ENCODE measurements at places on chromosomes 6 and 20.
A peak's percentile ranks its signal among the peaks of the same experiment; 100 is the strongest.

DNA sequence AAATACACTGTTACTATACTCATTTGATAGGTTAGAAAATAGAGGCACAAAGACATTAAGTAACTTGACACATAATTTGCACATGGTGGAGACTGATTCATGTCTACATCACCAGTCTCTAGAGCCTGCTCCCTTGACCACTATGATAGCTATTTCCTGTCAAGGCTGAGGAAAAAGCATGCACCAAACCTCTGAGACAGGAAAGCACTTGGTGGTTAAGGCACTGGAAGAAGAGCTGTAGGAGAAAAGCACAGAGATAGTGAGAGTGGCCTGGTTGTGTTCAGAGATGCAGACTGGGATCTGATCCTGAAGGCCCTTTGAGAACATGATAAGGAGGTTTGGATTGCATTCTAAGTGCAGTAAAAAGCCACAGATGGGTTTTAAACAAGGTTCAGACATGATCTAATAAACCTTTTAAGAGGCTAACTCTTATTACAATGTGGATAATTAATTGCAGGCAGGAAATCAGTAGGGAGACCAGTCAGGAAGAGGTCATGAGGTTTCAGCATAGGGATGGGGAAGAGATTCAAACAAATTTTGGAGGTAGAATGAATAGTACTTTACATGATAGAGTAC is 168.9 kb downstream of the PHF3 start:
- no peak for DNase-seq

GRCh38 chr6:19444481-19444880 is 392.7 kb upstream of the ID4 start:
- no peak for DNase-seq

- no peak for DNase-seq
These were observed 66.4 kb upstream of the SLC22A23 start for GRCh38 chr6:3523271-3523670.

- DNase-seq = no peak
These were observed 113.6 kb upstream of the CCDC28A start for GRCh38 chr6:138659998-138660397.

GRCh38 chr20:46342451-46343347 is 34.4 kb upstream of the CDH22 start:
- no peak for DNase-seq

- no peak for DNase-seq
These were observed 625.4 kb downstream of the QKI start for GRCh38 chr6:164039954-164040375.

DNA sequence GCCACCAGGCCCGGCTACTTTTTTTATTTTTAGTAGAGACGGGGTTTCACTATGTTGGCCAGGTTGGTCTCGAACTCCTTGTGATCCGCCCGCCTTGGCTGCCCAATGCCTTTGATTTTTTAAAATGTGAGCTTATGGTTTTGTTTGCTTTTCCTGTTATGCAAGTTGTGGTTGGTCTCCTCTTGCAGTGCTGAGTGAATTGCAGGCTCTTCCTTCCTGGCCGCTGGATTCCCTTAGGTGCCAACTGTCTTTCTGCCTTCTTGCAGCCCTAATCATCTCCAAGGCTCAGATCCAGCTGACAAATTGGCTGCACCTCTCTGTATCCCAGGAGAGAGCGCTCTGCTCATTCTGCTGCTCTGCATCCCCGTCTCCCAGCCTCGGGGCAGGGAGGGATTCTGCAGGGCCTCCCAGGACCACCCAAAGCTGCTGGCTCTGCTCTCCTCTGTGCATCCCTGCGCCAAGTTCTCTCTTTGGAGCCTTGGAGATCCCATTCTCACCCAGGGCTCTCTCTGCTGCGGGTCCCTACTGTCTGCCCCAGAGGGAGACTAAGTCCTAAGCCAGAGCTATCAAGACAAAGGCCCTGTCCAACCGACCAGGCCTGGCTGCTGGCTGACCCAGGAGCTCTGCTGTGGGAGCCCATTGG is 14.1 kb upstream of the EMILIN3 start:
- no peak for DNase-seq

GRCh38 chr6:31701666-31702404 is 1.3 kb downstream of the ABHD16A start:
- no peak for DNase-seq

- no peak for DNase-seq
These were observed 105.9 kb upstream of the SPACA1 start for GRCh38 chr6:87941556-87942358.

- DNase-seq = no peak
These were observed 10.7 kb upstream of the SLCO4A1 start for GRCh38 chr20:62631336-62632308.

GRCh38 chr20:16321291-16321690 is 252.0 kb downstream of the KIF16B start:
- DNase-seq = no peak

- no peak for DNase-seq
These were observed 568.4 kb upstream of the MAP3K7 start for GRCh38 chr6:91155129-91155785.

DNA sequence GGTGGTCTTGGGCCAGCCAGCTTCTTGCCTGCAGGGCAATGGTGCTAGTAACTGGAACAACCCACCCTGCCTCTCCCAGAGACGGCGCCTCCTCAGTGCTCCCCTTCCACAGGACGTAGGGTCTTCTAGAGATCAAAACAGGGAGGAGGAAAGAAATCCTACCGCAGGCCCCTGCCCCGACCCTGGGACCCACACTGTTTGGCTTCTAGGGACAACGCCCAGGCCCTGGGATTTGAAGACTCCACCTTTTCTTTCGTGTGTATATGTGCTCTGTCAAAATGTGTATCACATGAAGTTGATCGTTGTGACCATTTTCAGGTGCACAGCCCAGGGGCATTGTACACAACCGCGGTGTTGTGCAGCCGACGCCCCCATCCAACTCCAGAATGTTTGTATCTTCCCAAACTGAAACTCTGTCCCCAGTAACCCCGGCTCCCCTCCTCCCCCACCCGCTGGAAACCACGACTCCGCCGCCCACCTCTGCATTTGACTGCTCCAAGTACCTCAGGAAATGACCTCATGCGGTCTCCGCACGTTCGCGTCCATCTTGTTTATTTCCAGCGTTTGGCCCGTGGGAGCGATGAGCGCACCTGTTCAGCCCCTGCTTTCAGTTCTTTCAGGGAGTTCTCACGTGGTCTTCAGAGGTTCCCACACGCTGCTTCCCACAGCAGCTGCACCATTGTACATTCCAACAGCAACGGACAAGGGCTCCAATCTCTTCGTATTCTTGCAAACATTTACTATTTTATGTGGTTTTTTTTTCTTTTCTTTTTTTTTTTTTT is 3.4 kb upstream of the BHLHE23 start:
- DNase-seq = peak; percentile 49

DNA sequence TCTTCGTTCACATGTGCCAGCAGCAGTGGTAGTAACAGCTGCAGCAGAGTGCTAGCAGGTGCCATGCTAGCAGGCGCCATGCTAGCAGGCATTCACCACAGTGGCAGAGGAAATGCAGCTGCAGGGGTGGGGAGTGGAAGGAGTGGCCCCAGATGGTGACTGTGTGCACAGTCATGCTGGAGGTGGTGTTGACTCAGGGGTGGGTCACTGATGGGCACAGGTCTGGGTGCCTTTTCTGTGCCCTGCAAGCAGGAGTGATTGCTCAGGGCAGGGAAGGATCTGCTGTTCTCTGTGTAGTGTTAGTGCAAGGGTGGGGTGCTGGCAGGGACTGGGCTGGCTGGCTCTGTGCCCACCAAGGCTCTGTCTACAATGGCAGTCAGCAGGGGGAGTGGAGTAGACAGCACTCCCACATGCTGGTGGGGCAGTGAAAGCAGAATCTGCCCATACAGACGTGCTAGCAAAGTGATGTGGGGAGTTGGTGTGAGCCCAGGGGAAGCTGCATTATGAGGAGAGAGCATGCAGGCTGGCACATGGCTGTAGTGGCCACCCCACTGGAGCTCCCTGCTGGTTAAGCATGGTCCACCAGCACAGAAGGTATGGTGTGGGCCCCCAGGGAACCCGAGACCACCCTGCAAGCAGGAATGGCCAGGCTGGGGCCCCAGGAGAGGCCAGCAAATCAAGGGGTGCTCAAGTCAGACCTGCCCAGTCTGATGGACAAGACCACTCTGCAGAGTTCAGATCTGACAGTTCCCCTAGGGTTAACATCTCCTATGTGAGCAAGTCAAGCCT is 11.4 kb upstream of the TSPYL4 start:
- no peak for DNase-seq

- no peak for DNase-seq
These were observed 35.1 kb upstream of the SMIM8 start for GRCh38 chr6:87287251-87287650.

DNA sequence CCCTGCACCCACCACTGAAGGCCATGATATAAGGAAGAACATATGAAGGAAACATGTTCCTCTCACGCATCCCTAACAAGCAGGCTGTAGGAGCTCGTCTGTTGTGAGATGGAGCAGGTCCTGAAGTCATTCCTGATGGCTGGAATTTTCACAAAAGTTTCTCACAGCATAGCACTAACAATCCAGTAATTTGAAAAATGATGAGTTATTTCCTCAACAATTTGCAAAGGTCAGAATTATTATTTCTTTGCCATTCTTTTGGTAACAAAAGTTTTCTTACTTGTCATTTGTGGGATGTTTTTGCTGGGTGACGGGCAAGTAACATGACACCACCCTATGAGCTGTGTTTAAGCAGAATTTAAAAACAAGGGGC is 27.6 kb upstream of the FRMD1 start:
- no peak for DNase-seq

GRCh38 chr6:143505537-143505936 is 6.0 kb downstream of the FUCA2 start:
- no peak for DNase-seq

DNA sequence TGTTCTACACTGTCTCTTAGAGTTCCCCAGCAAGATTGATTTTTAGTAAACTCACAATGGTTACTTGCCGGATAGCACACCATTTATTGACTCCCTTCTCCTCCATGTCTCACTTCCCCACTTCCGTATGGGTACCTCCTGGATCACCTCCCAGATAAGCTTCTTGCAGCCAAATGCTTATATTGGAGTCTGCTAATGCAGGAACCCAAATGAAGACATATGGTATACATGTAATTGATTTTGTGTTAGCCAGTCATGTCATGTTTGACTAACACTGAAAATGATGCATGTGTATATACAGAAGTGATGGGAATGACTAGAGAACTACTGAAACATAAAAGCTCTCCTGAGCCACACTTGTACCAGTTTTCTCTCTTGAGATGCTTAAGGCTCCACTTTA is 46.1 kb upstream of the TMX4 start:
- no peak for DNase-seq

- DNase-seq = no peak
These were observed 26.0 kb downstream of the SDCBP2 start for GRCh38 chr20:1302685-1303541.

GRCh38 chr20:46690219-46691106 is 1.2 kb upstream of the TP53RK start:
- DNase-seq = no peak

- DNase-seq = no peak
These were observed 11.0 kb upstream of the FILIP1 start for GRCh38 chr6:75504465-75505222.

DNA sequence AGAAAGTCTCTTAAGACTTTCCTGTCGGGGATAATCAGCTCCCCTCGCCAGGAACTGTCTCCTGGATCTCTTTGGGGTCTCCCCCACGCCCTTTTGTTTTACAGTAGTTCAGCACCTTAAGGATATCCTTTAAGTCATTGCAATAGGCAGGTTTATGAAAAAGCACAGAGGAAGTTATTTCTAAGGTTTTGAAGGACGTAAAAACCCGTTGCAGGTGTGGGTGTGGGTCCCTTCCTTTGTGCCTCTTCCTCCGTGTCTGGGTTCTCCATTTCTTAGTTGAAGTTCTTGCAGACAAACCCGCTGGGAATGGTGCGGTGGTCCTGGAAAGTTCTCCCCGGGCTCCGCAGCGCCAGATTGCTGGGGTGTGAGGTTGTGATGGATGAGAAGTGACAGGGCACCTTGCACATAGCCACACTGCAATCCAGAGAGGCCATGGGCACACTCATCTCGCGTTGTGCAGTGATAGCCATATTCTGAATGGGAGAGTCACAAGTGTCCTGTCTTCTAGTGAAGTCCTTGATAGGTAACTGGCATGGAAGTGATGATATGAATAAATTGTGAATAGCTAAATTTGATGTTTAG is 65.2 kb downstream of the GTF2H5 start:
- DNase-seq = no peak

DNA sequence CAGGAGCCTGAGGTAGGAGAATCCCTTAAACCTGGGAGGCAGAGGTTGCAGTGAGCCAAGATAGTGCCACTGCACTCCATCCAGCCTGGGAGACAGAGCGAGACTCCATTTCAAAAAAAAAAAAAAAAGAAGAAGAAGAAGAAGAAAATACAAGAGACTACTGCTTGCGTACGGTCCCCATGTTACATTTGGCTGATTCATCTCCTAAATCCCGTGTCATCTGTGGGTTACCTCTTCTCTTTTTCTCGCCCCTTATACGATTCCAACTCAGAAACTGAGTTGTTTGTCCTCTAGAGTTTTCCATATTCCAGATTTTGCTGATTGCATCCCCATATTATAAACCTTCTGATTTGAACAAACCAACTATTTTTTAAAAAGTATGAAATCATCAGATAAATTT is 62.4 kb upstream of the NELFCD start:
- no peak for DNase-seq

DNA sequence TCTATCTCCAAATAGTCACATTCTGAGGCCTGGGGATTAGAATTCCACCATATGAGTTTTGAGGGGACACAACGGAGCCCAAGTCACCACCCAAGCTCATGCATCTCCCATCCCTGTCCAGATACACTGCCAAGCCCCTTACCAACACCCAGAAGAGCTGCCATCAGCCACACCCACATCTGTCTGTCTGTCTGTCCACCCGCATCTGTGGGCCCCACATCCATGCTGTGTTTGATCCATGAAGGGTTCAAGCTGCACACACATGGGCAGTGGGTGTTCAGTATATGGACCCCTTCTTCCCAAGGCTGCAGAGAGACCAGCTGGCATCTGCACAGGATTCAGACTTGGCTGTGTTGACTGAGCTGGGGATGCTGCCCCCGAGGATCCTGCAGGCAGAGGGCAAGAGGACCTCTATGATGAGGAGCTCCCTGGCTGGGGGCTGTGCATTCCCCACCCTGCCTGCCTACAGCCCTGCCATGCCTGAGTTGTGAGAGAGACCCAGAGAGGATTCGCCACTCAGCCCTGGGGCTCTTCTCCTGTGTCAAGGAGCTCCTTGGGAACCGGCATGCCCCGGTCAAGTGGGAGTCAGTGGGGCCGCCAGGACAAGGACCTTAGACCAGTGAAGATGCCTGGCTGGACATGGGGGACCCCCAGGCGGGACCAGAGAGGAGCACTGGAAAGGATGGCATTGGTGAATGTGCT is 206.4 kb downstream of the SYNDIG1 start:
- DNase-seq = no peak

DNA sequence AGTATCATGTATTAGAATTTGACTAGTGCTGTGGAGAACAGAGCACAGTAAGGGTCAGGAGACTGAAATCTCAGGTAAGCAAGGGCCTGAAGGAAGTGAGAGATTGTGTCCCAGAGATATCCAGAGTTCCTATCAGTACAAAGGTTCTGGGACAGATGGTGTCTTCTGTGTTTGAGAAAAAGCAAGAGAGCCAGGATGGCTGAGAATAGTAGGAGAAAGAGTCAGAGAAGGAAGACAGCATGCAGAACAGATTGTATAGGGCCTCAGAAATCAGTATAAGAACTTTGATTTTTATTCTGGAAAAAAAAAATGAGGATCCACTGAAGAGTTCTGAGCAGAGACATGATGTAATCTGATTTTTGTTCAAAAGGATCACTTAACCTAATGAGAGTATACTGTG is 74.8 kb upstream of the PLN start:
- no peak for DNase-seq

All from T-helper 17 cell (primary cell).